RWPE2 (cell line): ENCODE measurements at places on chromosomes 7 and 10.

DNA sequence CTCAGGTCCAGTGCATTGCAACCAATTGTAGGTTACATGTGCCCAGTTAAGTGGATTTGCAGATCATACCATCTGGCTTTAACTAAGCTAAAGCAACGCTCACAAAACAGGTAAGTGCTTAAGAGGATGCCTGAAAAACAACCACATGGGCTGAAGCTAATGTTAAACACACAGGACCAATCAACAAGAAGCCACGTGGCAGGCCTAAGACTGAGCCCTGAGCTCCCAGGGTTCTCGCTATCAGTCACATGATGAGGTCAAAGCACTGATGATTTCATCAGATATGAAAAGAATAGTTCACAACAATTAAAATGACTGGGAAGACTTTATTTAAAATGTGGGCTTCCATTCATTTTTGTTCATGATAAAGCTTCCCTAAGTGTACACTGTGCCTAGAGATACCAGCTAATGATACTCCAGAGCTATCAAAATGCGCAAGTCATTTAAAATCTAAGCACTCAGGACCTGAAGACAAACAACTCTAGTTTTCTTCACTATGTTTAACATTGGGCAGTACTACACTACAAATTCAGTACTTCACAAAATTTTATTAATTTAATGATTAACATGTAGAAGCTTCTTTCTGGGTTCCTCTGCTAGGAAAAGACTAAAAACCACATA is 90.6 kb downstream of the PIP4K2A start:
- DNase-seq = no peak

DNA sequence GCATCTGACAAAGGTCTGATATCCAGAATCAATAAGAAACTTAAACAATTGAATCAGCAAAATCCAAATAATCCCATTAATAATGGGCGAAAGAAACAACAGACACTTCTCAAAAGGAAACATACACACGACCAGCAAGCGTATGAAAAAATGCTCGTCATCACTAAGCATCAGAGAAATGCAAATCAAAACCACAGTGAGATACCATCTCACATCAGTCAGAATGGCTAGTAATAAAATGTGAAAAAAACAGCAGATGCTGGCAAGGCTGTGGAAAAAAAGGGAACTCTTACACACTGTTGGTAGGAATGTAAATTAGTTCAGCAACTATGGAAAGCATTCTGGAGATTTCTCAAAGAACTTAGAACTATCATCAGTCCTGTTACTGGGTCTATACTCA is 496.7 kb downstream of the SH2D4B start:
- no peak for DNase-seq

DNA sequence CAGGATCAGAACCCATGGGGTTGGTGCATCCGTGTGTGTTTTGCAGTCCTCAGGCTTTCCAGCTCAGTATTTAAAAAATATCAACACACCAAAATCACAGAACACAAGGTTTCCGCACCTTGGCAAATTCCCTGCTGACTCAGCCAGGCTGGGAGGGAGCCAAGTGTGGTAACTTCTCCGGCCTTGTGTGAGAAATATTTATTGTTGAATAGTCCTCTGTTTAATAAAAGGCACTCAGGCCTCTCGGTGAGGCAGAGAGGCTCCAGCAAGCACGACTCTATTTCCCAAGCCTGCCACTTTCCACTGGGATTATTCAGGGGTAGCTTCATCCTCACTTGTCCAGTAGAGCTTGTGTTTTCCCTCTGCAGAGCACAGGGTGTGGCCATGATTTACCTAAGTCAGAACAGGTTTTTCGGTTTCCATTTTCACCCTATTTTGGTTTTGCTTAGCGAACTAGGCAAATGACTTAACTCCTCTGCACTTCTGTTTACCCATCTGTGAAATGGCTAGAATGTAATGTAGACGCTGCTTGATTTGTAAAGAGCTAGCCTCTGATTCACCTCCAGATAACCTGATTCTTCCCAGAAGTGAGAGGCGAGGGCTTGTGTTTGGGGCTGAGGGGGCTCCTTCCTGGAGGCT is 13.0 kb upstream of the CHST15 start:
- no peak for DNase-seq

- no peak for DNase-seq
These were observed 299.6 kb upstream of the NFE2L3 start for GRCh38 chr7:25852211-25852938.

DNA sequence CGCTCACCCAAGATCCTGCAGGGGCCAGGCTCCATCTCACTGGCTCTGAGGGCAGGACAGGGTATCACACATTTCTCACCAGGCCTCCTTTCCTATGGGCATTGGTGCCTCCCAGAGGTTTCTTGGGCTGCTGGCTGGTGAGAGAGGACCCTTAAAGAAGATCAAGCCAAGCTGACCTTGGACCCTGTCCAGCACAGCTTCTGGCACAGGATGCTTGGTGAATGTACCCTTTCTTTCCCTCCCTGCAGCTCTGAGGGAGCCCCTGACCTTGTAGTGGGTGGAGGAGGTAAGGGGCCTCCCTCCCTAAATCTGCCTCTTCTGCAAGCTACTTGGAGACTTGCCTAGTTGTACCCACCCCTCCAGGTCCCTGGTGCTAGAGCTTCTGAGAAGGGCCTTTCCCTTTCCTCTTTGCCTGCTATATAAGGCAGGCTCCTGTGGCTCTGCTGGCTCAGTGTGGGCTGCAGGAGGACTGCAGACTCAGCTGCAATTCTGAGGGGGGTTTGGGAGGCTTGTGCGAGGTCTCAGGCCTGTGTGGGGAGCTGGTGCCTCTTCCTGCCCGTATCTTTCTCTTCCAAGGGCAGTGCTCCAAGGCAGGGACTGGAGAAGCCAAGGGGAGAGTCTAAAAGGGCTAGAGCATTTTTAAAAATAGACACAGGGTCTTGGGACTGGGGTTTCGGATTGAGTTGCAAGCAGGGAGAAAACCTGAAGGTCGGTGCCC is 11.7 kb upstream of the TRIM8 start:
- DNase-seq = no peak

GRCh38 chr10:48231699-48232315 is 42.7 kb downstream of the FRMPD2 start:
- DNase-seq = no peak

DNA sequence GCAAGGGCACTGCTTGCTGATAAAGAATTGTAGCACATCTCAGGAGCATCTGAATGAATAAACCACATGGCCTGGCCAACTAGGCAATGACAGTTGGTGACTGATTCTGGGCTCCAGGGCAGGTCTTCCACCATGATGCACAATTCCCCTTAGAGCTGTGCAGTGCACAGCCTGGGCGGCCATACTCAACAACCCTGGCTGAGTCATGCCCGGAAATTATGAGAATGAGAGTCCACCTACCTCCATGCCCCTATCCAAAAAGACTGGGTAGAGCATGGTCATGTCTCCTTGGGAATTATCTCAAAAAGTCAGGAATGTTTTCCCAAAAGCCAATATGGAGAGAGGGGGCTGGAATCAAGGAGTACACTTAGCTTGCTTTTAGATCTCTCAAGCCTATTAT is 425.6 kb downstream of the PLXNA4 start:
- DNase-seq = no peak

DNA sequence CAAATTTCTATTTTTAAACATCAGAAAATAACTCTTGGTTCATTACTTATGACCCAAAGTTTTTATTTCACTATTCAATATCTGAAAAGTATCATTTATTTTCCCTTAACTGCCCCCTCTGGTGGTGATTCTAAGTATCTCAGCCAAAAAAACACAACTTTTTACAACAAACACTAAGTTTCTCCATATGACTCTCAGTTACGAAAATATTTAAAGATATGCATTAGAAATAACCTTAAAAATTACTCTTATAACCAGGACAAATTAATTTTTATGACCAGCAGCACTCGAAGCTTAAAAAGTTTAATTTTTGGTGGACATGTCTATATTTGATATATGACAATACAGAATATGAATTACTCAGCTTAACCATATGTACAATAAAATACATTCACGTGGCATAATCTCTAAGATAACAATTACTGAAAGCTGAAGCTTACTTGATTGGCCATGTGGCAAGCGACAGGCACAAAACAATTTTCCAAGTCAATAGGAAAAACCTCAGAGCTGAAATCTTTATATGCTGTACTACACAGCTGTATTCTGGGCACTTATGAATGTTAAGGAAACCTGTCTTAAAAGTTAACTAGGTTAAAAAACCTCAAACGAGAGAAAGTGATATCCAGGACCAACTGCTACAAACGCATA is 2.3 kb downstream of the HNRNPA2B1 start:
- DNase-seq = no peak

GRCh38 chr10:129745186-129745750 is 218.8 kb downstream of the EBF3 start:
- DNase-seq = no peak

- no peak for DNase-seq
These were observed 1.3 kb downstream of the TYSND1 start for GRCh38 chr10:70145166-70145665.

GRCh38 chr7:82741493-82741892 is 297.9 kb upstream of the CACNA2D1 start:
- no peak for DNase-seq

GRCh38 chr10:28503114-28503513 is 29.8 kb upstream of the WAC start:
- DNase-seq = no peak

DNA sequence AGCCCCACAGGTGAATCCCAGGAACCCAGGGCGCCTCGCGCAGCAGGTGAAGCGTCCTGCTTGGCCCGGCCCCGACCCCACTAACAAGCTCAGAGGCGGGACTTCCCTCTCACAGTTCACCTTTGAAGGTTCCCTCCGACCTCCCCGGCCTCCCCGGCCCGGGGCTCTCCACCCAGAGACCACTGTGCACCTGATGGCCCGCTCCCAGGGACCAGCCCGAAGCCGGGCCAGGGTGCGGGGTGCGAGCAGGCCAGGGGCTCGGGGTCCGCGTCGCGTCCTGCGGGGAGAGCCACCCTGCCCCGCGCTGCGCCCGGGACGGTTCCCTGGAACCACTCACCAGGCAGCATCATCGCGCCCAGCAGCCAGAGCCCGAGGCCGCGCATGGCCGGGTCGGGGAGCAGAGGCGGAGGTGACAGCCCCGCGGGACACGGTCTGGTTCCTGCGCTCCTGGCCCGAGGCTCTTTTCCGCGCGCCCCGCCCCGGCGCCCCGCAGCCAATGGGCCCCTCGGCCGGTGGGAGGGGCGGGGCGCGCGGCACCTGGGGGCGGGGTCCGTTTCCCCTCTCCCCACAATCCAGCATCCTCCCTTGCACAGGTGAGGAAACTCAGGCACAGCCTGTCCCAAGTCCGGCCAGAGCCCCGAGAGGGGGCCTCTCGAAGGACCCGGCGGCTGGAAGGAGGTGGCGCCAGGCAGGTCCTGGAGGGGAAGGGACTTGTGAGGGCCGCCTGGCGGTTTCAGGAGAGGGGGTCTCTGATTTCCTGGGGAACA is at the start of gene ADAM8:
Gene ADAM8, minus strand, starts transcription at position 434 of the 767 bp plus-strand sequence. Its CDS starts 51 bp downstream, at position 383.
- DNase-seq = no peak

GRCh38 chr7:87628780-87629569 is 777 bp downstream of the RUNDC3B start:
- DNase-seq = no peak

GRCh38 chr7:27647046-27647445 is 15.6 kb downstream of the HIBADH start:
- DNase-seq = peak; percentile 86

DNA sequence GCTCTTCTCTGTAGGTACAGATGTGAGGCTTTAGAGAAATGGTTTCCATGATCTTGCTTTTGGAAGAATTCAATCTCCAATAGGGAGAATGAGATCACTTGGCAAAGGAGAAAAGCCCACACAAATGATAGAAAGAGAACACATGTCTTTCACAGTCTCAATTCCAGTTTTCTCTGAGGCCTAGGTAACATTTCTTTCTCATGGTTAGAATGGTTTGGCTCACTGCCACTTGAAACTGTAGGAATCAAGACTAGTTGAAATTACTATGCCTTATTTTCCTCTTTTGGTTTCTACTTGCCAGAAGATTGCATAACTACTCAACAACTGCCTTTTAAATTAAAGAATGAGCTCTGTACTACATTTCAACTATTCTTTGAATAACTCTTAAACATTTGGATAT is 276.5 kb upstream of the TEX47 start:
- no peak for DNase-seq

DNA sequence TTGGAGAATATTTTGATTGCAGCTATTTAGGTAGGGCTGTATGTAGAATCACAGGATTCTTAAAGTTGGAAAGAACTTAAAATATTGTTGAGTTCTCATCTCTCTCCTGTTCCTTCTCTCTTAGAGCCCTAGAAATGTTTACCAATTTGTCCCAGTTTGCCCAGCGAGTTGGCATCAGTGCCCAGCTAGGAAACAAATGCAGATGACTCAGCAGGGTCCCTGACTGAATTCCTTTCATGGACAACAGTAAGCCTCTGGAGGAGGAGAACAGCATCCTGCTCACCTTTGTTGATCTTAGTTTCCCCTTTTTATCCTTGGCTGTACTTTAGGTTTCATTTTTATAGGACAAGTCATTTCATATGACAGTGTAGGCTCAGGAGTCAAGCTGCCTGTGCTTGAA is 89.3 kb downstream of the SEC23IP start:
- no peak for DNase-seq

DNA sequence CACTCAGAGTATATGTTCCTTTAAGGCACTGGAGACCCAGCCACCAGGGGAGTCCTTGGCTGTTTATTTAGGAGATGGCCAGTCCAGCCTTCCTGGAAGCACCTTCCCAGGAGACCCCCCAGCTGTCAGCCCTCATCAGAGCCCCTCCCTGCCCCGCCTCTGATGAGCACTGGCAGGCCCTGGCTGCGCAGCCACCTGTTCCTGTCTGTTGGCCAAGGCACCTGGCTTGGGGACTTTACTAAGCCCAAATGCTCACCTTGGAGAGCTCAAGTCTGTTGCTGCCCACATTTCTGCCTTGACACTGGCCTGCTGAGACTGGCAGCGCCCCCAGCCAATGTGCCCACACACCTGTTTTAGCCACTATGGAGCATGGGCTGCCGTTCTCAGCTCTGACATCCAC is 124.7 kb downstream of the ELMO1 start:
- DNase-seq = no peak

GRCh38 chr7:98085674-98086073 is 21.0 kb upstream of the LMTK2 start:
- no peak for DNase-seq

DNA sequence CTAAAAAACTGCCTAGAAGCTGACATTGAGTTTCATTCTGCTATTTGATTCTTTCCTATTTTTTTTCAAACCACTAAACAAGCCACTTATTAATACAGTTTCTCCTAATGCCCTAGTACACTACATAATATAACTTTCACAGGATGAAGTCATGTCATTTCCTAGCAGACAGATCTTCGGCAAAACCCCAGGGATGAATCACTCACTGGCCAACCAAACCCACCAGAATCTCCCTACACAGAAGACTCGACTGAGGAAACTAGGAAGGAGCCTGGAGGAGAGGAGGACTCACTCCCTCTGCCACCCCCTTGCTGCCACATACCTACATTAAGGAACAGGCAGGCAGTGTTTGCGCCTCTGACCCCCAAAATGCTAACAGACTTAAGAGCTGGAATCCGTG is 33.4 kb downstream of the XPNPEP1 start:
- no peak for DNase-seq
